Amniotic stem cell (primary cell): ENCODE measurements at places on chromosomes 1 and 21.

DNA sequence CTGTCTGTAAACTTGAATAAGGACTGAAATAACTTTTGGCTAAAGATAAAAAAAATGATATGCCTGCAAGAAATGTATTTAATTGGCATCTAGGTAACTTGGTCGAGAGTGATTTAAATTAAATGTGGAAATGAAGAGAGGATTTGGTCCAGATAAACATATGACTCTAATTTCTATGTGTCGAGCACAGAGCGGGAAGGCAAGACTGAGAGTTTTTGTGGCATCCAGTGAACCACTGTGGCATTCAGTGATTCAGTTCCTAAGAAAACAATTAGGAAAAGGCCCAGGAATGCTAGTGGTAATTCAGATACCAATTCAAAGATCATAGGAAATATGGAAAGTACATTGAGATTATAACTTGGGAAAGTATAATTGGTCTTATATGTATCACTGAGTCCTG, 39.6 kb downstream of the PDE4B start:
- peak; percentile 42 for DNase-seq

GRCh38 chr1:28755701-28756100, 19.0 kb downstream of the YTHDF2 start:
- no peak for DNase-seq

DNA sequence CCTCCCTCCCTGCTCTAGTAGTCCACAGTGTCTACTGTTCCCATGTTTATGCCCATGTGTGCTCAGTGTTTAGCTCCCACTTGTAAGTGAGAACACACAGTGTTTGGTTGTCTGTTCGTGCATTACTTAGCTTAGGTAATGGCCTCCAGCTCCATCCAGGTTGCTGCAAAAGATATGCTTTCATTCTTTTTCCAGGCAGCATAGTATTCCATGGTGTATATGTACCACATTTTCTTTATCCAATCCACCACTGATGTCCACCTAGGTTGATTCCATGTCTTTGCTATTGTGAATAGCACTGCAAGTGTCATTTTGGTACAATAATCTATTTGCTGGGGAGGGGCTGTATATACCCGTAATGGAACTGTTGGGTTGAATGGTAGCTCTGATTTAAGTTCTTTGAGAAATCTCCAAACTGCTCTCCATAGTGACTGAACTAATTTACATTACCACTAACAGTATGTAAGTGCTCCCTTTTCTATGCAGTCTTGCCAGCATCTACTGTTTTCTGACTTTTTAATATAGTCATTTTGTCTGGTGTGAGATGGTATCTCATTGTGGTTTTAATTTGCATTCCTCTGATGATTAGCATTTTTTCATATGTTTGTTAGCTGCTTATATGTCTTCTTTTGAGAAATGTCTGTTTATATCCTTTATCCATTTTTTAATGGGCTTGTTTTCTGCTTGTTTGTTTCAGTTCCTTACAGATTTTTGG, 191.9 kb upstream of the DMRTA2 start:
- no peak for DNase-seq

DNA sequence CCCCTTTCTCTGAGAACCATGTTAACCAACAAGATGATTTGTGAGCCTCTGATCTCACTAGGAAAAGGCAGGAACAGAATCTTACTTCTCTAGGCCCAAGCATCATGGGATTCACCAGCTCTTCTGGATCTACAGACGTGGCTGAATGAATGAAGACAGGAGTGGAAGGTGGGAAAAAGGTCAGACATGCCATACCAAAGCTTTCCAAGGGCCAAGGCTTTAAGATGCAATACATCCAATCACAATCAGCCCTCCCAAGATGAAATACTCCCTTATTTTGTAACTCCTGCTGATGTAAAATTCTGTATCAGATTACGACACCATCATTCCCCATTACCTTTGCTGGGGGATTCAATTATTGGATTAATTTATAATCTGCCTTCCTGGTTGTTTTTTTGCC, 80.9 kb downstream of the SSBP3 start:
- no peak for DNase-seq

GRCh38 chr1:83970114-83970513, 28.8 kb downstream of the TTLL7 start:
- no peak for DNase-seq

DNA sequence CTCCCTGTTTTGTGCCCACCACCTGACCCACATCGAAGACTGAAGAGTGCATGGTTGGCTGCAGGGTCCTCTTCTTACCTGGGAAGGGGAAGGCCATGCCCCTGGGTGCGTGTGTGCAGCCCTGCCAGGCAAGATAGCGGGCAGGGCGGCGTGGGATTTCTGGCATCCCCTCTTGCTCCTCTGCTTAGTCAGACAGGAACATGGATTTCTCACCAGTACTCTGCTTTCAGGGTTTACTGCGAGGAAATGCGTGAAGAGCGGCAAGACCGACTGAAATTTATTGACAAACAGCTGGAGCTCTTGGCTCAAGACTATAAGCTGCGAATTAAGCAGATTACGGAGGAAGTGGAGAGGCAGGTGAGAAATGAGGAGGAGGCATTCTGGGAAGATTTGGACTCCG, 15.5 kb upstream of the MIIP start:
- no peak for DNase-seq

- no peak for DNase-seq
These were observed 71.0 kb downstream of the LRRC7 start for GRCh38 chr1:69638673-69639072.

GRCh38 chr1:236522937-236523703, 662 bp upstream of the LGALS8 start:
- no peak for DNase-seq

GRCh38 chr1:230458509-230458908, 32.4 kb upstream of the PGBD5 start:
- no peak for DNase-seq

GRCh38 chr1:64841330-64842065, 96.6 kb downstream of the RAVER2 start:
- peak; percentile 12 for DNase-seq

DNA sequence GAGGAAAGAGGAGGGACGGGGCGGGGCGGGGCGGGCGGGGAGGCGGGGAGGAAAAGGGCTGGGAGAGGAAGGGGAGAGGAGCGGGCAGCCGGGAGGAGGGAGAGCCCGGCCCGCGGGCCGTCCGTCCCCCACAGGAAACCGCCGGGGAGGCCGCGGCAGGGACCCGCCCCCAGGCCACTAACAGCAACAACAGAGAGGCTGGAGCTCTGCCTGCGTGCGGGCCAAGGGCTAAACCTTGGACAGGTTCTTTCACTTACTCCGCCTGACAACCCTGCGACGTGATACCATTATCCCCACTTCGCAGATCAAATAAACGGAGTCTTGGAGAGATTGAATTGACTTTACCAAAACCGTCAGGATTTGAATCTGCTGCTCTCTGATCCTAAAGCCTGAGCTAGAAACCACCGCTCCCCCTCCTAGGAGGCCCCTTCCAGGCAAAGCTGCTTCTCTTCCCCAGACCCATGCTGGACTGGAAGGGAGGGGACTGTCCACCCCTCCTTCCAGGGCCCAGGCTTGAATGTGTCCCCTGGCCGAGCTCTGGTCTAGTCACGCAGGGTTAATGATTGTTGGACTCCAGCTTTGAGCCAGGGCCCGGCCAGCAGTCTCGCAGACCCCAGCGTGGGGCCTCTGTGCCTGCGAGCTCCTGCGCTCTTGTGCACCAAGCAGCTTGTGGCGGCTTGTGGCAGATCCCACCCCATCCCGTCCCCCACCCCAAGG, at the start of gene EVA1B:
TSS of gene EVA1B (minus strand) at position 10 of the 717 bp plus-strand sequence. CDS start 608 bp downstream, outside the sequence.
- DNase-seq = peak; percentile 14

DNA sequence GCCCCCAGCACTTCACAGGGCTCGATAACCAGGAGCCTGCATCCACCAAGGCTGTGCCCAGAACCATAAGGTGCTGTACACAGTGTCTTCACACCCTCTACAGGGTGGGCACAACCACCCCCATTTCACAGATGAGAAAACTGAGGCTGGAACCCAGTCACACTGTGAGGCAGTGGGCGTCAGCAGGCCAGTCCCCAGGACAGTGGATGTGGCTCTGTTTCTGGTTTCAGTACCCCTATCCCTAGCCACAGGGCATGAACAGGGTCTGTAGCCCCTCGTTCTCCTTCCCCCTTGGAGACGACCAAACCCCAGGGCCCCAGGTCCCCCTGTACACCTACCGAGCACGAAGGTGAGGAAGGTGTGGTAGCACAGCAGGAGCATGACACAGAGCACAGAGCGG, 27.6 kb downstream of the TTC39A start:
- no peak for DNase-seq

GRCh38 chr1:7827126-7827955, 25.5 kb downstream of the UTS2 start:
- no peak for DNase-seq
